Stimulated activated CD4-positive, alpha-beta T cell treated with anti-CD3 and anti-CD28 coated beads, Interleukin-12 subunit alpha, Interleukin-12 subunit beta, amount 100 ng/mL, for 24 hours (primary cell): ENCODE measurements at places on chromosomes 2 and 18.

DNA sequence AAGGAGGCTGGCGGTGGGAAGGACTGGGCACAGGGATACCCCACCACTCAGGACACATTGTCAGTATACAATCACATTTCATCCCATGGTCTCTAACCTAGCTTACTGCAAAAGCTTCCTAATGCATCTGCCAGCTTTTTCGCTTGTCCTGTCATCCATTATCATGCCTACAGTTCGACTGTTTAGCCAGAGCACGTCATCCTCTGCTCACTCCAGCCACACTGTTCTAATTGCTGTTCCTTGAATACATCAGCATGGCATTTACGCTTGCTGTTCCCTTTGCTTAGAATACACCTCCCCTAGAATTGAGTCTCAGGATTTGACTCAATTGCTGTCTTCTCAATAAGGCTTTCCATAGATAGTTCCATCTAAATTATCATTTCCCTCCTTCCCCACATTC is 166.3 kb downstream of the CCDC148 start:
- DNase-seq, result no peak

- no peak for DNase-seq
These were observed 61.5 kb downstream of the EFR3B start for GRCh38 chr2:25103287-25103871.

DNA sequence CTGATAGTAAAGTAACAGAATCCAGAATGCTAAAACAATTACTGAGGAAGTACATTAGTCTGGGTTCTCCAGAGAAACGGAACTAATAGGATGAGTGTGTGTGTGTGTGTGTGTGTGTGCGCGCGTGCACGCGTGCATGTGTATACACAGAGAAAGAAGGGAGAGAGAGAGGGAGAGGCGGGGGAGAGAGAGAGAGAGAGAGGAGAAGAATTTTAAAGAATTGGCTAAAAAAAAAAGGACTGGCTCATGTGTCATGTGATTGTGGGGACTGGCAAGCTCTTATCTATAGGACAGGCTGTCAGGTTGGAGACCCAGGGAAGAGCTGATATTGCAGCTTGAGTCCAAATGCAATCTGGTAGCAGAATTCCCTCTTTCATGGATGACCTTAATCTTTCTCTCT is 976.2 kb upstream of the CDH2 start:
- DNase-seq, result no peak

- DNase-seq, result no peak
These were observed 270.0 kb downstream of the SLC4A3 start for GRCh38 chr2:219897456-219897855.

DNA sequence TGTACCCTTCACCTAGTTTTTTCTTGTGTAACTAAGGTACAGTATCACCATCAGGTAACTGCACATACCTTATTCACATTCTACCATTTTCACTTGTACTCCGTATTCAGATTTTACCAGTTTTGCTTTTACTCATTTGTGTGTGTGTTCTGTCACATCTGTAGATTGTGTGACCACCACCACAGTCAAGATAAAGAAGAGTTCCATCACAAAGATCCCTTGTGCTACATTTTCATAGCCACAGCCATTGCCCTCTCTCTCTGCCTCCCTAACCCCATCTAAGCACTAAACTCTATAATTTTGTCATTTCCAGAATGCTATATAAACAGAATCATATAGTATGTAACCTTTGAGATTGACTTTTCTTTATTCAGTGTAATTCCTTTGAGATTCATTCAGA is 23.5 kb downstream of the DIS3L2 start:
- no peak for DNase-seq

- DNase-seq, result no peak
These were observed 16.0 kb downstream of the EPG5 start for GRCh38 chr18:45951016-45951714.

DNA sequence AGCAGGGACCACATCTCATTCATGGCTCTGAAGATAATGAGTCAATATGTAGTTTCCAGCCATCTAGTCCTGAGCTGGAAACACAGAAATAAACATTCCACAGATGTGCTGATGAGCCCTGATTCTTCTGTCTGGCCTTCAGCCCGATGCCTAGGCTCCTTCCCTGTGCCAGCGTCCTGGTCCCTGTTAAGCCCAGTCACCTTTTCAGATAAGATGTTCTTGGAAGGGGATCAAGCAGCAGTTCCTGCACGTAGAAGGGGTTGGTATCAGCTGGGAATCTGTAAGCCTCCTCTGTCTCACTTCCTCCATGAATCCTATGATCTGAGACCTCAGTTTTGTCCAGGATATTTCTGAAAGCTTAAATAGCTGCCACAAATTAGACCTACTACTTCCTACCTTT is 149.3 kb downstream of the TTC32 start:
- no peak for DNase-seq

GRCh38 chr2:113282747-113283533 is 4.2 kb upstream of the PAX8 start:
- DNase-seq, result no peak
